LHCN-M2 (cell line): ENCODE measurements at places on chromosomes 11 and 22. TPM values are rescaled to one million over a fixed set of nuclear protein-coding genes. Genes with fewer than 3 reads are reported as not detected.

GRCh38 chr11:1877211-1878136 is 14.2 kb downstream of the PRR33 start:
- peak; percentile 68 for DNase-seq

DNA sequence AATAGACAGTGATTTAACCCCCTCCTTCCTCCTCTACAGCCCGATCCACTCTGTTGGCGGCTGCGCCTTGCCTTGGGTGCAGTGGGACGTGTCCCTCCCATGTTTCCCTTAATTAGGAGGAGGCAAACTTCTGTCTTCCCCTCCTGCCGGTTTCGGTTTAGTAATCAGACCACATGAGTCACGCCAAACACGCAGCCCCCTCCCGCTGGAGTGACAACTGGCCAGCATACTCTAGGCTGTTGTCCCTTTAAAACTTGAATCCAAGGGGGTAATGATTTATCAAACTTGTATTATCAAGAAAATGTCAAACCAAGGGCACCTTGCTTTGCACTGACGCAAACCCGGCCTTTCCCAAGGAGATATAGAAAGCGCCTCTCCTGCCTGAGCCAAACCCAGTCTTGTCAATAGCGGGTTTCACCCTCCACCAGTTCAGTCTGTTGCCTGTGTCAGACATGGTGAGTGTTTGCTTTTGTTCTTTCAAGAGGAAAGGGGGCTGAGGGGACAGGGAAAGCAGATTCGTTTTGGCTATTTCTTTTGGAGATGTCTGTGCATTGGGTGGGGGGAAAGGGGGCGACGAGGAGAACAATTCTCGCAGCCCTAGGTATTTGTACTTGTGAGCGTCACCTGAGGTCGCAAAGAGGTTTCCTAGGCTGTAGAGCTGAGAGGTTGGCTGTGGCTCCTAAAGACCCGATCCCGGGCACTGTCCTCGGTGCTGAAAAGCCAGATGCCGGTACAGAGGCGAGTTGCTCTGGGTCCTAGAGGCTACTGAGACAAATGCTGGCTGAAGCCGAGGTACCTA is at the start of gene SLC6A5:
Gene SLC6A5 (plus strand): TSS at position 388 of the 799 bp plus-strand sequence. CDS start 65 bp downstream, at position 453.
- DNase-seq: peak; percentile 20

Gene ISX
- total RNA-seq: not detected in 2 replicates

Gene CTSW
- total RNA-seq: 0.40 TPM in 1 of 2 replicates, not detected in the other

Gene CREB3L1
- 21.0 and 23.9 TPM in 2 replicates for total RNA-seq

DNA sequence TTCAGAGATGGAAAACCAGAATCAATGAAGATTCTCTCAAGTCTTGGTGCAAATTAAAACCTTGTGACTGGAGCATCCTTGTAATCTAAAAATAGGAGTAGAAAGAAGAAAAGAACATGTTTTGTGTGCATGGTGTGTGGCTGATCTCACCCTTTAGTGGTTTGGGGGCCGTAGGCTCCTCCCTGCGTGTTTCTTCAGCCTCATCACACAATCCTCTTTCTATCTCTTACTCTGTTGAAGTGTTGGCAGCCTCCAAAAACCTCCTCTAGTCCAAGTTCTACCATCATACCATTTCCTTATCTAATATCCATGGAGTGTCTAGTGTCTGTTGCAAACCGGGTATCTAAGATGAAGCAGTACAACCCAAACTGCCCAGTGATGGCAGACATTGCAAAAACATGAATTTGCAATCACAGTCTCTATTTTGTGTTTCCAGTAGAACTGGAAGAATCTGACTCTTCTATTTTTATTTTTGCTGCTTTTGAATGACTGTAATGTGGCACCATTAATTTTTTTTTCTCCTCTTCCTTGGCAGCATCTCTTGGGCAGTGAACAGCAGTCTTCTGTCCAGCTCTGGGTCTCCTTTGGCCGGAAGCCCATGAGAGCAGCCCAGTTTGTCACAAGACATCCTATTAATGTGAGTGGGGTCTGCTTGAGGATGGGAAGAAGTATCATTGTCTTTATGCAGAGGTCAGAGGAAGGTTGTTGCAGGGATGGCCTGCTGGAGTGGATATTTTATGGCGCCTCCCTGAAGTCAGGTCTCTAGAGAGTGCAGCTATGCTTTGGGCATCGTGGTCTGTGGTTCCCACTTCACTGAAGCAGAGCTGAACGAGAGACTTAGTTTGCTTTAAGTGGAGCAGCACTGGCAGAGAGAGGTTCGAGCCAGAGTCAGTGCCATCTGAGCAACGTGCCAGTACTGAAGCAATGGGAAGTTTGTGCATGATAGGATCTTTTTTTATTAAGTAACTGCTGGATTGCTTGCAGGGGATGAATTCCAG is 60.0 kb upstream of the SORL1-AS1 start:
- DNase-seq: no peak

GRCh38 chr11:35383953-35384352 is 35.4 kb downstream of the SLC1A2 start:
- peak; percentile 46 for DNase-seq

GRCh38 chr11:66743271-66743968 is 14.4 kb upstream of the SPTBN2 start:
- DNase-seq: no peak

Gene ANO1
- not detected in 2 replicates for total RNA-seq

DNA sequence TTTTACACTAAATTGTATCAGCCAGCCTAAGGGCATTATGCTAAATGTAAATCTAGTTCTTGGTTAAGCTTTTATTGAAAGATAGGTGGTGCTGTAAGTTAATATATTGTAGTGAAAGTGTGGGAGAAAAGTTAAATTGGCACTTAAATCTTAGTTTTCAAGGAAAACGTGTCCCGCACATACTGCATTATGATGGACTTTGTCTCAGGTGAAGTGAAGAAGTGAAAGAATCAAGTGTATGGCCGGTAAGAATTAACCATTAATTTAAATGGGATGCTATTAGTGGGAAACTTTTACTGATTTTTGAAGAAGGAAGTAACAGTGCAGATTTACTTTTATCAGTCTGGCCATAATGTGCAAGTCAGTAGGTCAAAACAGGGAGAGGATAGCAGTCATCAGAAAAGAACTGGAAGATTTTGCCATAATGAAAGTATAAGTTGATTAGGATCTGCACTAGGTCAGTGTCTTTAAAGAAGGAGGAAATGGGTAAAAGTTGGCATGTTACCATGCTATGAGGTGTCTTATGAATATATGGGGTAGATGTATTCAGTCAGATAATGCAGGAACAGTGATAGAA is 81.6 kb downstream of the PDHX start:
- DNase-seq: no peak

DNA sequence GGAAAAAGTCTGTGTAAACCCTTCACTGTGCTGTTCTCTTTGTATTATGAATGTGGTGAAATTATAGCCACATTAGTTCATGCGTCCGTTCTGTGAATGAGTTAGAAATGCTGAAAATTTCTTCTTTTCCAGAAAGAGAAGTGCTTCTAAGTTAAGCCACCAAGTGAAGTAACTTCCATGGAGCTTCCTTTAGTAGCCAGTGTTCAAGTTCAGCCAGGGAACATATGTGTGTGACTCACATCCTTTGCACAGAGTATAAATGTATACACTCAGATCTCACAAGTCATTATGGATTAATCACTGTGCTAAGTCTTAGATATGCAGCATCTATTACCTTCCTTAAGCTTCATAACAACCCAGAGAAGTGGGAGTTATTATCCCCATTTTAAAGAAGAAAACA is 3.1 kb upstream of the MMP8 start:
- DNase-seq: peak; percentile 11

Gene DKK3
- total RNA-seq: 263 and 273 TPM in 2 replicates

Gene CYP2R1
- total RNA-seq: 6.9 and 7.9 TPM in 2 replicates
